ENCODE measurements at places on chromosomes 7 and 10. TPM values are rescaled to one million over a fixed set of nuclear protein-coding genes. Genes with fewer than 3 reads are reported as not detected.

DNA sequence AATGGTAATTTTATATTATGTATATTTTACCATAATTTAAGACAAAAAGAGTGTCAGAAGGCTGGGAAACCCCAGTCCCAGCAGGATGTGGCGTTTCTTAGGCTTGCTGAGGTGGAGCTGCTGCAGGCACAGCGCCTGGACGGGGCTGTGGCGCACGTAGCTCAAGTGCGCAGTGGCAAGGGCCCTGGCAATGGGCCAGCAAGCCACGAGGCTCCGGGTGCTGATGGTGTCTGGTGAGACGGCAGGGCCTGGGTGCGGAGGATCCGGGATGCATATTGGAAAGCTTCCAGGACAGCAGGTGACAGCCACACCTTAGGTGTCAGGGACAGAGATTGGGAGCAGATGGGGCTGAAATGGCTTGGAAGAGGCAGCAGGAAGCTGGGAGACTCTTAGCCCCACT, 37.2 kb downstream of the CLEC2L start:
- no peaks in the 10 kb centered on the region for H3K27me3 ChIP-seq
- no peaks in the 10 kb centered on the region for H3K4me1 ChIP-seq
- DNase-seq = peak; percentile 55
- no peak overlapping the region for H3K4me3 ChIP-seq
- peaks cover 16% of the 10 kb centered on the region for H3K36me3 ChIP-seq

OR2F1 gene
- polyA plus RNA-seq = 0.10 TPM

DNA sequence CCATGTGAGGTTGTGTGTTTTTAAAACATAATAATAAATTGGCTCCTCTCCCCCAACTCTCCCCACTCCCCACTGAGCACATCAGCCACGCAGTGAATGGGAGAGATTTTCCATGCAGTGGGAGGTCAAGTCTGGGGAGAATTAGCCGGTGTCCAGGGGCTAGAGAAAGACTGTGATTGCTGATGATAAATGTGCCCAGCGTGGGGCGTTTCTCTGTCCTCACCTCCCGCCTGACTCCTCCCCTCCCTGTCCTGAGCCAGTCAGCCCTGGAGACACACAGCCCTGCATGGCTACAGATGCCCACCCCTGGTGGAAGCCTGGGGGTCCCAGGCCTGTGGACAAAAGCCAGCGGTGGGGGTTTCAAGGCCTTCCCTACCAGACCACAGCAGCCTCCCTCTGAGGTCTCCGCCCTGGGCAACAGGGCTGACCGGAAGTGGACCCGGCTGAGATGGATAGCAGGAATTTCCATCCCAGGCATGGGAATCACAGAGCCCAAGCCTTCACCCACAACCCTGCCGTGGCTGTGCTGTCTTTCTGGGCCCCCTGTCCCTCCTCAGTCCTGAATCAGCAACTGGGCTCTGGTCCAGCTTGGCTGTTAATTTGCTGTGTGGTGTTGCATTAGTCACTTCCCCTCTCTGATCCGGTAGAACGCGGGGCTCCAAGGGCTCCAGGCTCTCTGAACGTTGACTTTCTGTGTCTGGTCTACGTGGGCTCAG, 46.8 kb upstream of the SLC29A3 start:
- H3K36me3 ChIP-seq = no peaks in the 10 kb centered on the region
- H3K27ac ChIP-seq = peak overlapping the region; percentile 68
- no peak overlapping the region for H3K4me3 ChIP-seq
- peaks cover 90% of the 10 kb centered on the region for H3K4me1 ChIP-seq
- H3K27me3 ChIP-seq = no peaks in the 10 kb centered on the region

GRCh38 chr7:36904802-36905201, 180.5 kb upstream of the AOAH start:
- no peaks in the 10 kb centered on the region for H3K4me1 ChIP-seq
- peak; percentile 59 for DNase-seq
- peak overlapping the region; percentile 97 for H3K27ac ChIP-seq
- no peaks in the 10 kb centered on the region for H3K36me3 ChIP-seq

PNLIPRP1 gene
- polyA plus RNA-seq = not detected

DNA sequence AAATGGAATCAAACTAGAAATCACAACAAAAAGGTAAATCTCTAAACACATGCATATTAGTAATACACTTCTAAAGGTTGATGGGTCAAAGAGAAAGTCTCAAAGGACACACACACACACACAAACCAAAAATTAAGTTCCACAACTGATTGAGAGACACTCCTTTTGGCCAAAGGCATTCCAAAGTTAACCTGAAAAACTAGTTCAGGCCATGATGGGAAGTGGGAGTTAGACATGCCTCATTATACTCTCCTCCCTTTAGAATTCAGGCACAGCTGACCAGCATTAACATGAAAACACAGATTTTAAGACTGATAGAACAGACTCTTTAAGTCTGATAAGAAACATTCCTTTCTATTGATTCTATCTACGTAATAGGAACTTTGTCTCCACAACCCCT, 332.4 kb upstream of the IGFBP3 start:
- no peak for DNase-seq
- H3K27me3 ChIP-seq = no peaks in the 10 kb centered on the region
- peaks cover 11% of the 10 kb centered on the region for H3K4me1 ChIP-seq
- H3K27ac ChIP-seq = no peak overlapping the region

DNA sequence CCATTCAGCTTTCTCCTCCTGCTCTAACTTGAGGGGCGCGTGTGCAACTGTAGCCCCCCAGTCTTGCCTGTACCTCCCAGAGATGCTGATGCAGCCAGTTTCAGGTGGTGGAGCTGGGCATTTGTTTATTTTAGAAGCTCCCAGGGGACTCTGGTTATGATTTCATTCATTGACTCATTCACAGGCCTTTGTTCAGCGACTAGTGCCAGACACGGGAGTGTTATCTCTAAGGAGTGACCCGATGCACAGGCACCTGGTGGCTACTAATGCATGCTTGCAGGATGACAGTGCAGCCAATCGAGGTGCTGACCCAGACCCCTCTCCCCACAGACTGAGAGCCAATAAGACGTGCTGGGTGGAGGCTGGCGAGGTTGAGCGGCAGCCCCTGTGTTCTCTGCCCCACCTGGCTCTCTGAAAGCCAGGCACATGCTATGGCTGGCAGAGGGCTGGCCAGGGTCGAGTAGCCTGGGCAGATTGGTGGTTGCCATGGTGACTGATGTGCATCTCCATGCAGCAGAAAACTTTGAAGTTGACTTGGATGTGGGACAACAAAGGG, 19.7 kb upstream of the SLC18A2 start:
- no peak overlapping the region for H3K4me3 ChIP-seq
- H3K4me1 ChIP-seq = peaks cover 17% of the 10 kb centered on the region
- H3K27me3 ChIP-seq = no peaks in the 10 kb centered on the region
- no peak overlapping the region for H3K27ac ChIP-seq
- no peaks in the 10 kb centered on the region for H3K36me3 ChIP-seq

DPP6 gene
- polyA plus RNA-seq = 0.10 TPM

All from SK-N-SH (cell line).